NCI-H2081 treated with DMSO at 0.1 percent for 48 hours (cell line): ENCODE measurements at places on chromosomes 3 and 15.

GRCh38 chr3:96000966-96001365 is 813.4 kb upstream of the EPHA6 start:
- no peak for DNase-seq

DNA sequence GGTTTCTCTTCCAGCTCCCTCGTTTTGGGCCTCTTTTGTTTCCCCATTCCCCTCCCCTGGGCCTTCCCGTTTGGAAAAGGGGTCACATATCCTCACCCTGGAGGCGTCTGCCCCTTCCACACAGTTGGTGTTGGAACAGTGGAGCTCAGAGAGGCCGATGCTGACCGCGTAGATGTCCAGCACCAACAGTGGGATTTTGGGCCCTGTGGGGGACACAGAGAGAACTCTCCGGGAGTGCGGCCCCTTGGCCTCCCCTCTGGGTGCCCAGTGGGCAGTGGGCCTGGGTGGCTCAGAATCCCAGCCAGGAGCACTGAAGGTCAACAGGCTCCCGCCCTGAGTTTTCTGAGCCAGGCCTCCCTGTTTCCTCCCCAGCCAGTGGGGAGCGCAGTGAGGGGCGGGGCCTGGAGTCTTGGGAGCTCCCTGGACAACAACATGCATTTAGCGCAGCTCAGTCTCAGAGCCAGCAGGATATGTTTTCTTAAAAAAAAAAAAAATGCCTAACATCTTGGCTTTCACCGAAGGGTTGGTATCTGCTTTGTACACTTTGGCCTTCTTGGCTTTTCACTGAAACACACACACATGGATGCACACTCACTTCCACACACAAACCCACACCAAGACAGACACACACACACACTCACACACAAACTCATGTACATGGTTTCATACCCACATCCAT is 670 bp upstream of the ISLR start:
- DNase-seq = no peak

DNA sequence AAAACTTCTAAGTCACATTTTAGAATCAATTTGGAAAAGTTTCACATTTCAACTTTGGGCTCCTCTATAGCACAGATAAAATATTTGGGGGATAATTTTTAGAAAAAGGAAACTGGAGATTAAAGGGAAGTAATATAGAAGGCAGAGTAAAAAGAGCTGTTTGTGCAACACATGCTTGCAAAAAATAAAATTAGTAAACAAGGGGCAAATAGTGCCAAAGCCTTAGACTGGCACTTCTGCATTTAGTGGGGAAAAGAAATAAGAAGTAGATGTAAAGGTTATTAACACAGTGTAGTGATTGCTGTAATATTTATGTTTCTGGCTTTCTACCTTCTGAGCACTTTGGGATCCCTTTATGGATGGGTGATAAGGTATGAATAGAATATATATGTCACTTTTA is 246.6 kb downstream of the CBLB start:
- DNase-seq = no peak

DNA sequence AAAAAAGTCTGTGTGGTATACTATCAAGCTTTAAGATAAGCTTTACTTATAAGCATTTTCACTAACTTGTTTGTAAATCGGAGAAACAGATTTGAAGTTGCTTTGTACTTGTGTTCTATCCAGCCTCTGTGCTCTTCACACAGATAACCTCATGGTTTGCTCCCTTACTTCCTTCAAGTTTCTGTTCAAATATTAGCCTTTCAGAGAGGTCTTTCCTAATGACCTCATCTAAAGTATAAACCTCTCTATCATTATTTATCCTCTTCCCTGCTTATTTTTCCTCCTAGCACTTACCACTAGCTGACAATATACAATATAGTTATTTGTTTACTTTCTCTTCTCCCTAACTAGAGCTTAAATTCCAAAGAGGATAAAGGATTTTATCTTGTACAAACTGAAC is 180.0 kb downstream of the CBLB start:
- DNase-seq = no peak

GRCh38 chr15:101534376-101534970 is 45.0 kb upstream of the PCSK6 start:
- DNase-seq = no peak

DNA sequence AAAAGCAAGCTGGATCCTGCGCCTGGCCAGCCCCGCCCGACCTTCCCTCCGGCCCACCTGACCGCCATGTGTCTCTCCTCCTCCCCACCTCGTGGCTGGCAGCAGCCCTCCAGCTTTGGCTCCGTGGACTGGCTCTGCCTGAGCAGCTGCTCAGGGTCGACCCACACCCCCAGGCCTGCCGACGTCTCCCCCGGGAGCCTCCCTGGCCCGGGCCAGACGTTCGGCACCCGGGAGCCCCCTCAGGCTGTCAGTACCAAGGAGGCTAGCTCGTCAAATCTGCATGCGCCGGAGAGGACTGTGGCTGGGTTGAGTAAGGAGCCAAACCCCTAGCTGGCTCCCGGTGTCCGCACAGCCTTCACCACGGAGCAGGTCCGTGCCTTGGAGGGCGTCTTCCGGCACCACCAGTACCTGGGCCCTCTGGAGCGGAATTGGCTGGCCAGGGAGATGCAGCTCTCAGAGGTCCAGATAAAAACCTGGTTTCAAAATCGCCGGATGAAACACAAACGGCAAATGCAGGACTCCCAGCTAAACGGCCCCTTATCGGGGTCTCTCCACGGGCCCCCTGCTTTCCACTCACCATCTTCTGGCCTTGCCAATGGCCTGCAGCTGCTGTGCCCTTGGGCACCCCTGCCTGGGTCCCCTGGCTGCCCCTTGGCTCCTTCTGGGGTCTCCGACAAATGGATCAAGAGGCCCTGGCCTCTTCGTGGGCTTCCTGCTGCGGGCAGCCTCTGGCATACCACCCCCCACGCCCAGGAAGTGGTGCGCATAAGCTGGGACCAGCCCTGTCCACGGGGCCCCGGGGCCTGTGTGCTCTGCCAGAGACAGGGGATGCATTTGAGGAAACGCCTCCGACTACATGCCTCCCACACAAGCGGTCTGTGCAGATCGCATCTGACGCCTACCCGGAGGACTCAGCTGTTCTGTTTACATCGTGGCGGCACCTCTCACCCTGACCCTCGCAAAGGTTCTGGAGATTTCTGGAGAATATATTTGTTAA is 345.0 kb downstream of the ZNF385D start:
- DNase-seq = no peak

DNA sequence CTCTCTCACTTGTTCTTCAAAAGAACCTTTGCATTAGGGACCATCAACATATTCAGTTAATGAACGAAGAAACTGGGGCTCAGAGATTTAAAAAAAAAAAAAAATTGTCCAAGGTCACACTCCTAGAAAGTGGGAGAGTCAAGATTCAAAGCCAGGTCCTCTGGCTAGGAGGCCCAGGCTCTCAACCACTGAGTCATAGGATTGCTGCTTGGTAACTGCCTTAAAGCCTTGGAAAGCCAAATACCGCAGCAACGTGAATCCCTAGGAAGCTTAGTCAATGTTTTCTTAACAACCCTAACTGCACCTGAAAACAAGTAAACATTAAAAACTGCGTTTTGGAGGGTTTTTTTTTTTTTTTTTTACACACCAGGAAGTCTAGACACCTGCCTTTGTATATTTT is 156.8 kb downstream of the WNT5A start:
- DNase-seq = no peak

DNA sequence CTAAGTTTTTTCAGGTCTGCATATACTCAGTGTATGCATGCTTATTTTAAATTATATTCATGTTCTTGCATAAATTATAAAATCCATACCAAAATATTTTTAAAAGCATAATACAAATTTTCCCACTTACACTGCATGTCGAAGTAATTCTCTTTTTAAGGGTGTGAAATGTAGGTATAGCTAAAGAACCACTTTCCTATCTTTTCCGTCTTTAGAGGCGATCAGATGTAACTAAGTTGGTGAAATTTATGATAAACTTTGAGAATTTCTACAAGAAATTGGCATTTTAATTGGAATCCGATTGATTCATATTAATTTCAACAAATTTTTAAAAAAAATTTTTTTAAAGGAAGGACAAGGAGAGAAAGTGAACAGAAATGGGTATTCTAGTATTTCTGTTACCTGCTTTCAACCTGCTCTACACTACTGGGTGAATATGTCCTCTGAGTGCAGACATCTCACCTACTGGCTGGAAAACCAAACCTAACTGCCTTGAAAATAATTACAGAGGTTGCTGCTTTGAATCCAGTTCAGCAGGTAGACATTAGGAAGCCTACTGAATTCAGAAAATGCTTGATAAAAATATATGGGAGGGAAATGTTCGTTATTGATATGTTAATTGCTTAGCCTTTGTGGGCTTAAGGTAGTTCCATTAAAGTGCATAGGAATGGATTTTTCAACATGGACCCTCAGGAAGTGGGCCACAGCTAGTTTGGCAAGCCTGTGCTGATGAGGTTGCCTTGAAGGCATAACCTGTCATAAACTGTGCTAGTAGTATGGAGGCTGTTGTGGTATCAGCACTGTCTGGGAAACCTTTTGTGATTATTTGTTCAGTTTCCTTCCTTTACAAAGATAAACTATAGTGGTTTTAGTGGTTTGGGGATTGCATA is 5.1 kb downstream of the TRIM71 start:
- DNase-seq = no peak

GRCh38 chr3:10023587-10024310 is 2.5 kb upstream of the FANCD2 start:
- no peak for DNase-seq

DNA sequence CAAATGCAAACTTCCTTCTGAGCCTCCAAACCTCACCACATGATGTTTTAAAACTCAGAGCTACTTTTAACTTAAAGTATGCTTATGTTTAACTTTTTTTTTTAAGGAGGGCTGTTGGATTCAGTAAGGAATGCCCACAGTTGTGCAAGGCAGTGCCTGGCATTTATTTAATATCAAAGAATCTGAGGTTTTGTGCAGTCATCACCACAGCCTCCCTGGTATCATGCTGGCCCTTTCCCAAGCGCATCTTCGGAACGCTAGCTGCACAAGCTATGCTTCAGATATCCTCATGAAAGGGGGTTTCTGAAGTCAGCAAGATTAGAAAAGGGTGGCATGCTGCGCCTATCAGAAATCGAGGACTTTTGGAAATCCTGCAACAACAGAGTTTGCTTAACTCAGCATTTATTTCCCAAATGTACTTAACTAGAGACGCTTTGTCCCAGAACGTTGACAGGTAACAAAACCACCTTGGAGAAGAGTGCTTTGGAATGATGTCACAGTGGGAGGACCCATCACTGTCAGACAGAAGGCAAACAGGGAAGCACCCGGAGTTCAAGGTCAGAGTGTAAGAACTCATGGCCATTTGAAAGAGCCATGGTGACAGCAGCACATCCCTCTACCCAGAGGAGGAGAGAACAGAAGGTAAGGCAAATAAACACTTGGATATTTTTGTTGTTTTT is 120.2 kb upstream of the IGF1R start:
- no peak for DNase-seq

DNA sequence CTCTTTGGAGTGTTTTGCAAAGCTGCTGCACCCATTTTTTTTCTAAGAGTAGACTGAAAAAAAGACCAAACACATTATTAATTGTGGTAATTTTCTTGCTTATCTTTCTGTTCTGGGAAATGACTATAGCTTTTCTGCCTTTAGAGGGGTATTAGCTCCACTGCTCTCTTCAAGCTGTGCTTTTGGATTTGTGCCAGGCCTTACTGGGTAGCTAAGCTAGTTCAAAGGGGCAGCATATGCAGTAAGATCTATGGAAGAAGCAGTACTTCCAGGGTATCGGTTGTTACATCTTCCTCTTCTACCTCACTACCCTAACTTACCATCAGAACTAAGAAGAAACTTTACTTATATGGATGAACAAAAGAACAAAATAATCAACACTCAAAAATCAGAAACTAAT is 28.7 kb upstream of the ARIH1 start:
- DNase-seq = no peak

GRCh38 chr3:35651851-35652250 is 12.5 kb downstream of the ARPP21 start:
- DNase-seq = no peak

GRCh38 chr3:31064021-31064420 is 169.6 kb upstream of the GADL1 start:
- no peak for DNase-seq

DNA sequence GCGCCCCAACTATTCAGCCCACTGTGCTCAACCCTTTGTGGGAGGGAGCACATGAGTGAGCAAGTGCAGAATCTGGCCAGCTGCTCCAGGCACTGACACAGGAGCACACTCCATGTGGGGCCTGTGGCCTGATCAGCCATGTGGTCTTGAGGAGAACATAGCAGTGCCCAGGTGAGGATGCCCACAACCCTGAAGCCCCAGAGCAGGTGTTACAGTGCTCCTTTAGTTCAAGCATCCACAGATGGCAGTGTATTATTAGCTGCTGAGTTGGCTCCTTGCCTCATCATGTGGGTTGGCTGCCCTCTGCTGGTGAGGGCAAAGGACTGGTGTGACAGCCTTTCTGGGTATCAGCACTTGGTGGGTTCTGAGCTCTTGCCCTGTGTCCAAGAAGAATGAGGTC is 1588.2 kb downstream of the SI start:
- DNase-seq = no peak

DNA sequence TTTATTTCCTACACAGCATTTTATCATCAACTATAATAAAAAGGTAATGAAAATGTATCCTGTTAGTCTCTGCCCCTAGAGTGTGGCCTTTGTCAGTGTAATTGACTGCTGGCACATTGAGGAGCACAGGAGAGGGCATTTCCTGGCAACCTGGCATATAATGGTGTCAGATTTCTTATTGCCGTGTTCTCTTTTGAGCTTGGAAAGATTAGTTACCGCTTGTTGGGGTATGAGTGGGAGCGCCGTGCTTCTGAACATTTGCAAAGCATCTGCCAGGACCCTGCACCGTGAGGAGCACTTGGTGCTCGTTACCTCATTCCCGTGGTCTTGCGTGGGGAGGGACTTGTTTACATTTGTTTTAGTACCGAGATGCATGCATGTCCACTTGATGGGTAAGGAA is 124.4 kb downstream of the PTPRG start:
- DNase-seq = peak; percentile 43

DNA sequence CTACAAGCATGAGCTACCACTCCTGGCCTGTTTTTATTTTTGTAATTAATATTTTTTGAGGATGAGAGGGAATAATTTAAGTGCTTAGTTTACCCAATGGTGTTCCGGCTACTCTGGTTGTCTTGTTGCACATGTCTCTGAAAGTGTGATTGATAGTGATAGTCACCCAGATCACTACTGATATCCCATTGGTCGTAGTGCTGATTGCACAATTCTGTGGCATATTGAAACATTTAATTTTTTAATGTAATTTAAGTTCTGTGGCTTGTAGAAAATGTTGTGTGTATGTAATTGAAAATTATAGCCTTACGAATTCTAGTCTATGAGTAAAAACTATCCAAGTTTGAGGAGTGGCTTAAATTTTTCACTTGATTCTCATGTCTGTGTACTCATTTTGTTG is 11.9 kb downstream of the ARIH2 start:
- no peak for DNase-seq

DNA sequence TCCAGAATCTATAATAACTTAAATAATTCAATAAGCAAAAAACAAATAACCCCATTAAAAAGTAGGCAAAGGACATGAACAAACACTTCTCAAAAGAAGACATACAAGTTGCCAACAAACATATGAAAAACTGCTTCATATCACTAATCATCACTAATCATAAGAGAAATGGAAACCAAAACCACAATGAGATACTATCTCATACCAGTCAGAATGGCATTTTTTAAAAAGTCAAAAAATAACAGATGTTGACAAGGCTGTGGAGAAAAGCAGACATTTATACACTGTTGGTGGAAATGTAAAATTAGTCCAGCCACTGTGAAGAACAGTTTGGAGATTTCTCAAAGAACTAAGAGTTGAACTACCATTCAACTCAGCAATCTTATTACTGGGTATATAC is 19.5 kb upstream of the ZMAT3 start:
- DNase-seq = no peak

GRCh38 chr3:13143381-13144004 is 70.3 kb upstream of the IQSEC1 start:
- no peak for DNase-seq

GRCh38 chr3:124747111-124747981 is 17.1 kb downstream of the UMPS start:
- DNase-seq = no peak
